ENCODE measurements at places on chromosomes 6 and 20. TPM values are rescaled to one million over a fixed set of nuclear protein-coding genes. Genes with fewer than 3 reads are reported as not detected.

DNA sequence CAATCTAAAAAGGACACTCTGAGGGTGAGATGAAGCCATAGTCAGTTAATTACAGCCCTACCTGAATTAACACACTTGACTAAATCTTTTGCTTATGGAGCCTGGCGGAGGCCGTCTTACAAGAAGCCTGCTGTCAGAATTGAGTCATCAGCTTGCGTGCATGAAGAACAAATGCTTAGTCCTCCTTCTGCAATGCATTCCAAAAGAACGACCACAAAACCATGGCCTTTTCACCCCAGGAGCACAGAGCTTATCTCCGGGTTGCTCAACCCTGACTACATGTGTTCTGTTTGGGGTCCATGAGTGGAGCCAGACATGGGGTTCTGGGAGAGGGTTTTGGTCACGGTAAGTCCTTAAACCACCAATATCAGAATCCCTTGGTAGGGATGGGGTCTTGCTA, 318.1 kb downstream of the CLIC5 start:
- no peak for DNase-seq

DNA sequence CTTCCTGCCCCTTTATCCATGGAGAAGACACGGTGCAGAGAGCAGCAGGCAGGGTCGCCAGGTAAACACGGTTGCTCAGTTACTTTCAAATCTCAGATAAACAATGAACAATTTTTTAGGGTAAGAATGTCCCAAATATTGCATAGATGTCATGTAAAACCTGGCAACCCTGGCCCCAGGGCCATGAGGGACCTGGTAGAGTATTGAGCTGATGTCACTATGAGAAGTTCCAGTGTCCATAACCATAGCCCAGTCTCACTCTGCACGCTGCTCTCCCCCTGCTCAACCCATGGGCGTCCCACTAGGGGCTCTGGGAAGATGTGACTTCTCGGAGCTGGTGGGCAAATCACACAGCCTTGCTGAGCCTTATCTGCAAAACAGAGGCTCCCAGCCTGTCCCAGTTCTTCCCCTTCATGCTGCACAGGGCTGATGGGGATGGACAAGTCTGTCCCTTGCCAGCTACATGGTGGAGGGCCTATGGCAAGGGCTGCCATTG, 71.3 kb upstream of the TOP1 start:
- DNase-seq, result no peak

- DNase-seq, result no peak
Observed at GRCh38 chr6:3109761-3110160, 8.8 kb upstream of the BPHL start.

DNA sequence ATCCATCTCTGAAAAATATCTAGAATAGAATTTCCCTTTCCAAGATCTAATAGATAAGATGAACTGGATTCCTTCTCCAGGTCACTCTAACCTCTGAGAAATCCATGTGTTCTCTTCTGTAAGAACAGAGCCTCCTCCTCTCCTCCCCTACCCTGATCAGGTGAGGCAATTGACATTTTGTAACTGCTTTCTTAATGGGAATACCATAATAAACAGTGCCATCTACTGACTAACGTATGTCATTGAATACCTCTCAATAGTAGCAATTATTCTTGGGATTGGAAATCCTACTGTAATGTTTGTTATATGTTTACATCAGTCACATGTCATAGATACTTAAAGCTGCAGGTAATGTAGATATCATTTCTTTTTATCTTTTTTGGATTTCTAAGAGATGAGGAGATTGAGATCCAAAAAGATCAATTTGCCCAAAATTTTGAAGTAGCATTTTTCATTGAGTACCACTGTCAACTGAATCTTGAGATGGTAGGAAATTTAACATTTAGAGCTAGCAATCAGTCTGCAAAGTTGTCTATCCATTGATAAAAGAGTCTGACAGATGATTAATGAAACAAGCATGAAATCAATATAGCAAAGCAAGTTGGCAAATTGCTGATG, 365.8 kb upstream of the HSF2 start:
- no peak for DNase-seq

DNA sequence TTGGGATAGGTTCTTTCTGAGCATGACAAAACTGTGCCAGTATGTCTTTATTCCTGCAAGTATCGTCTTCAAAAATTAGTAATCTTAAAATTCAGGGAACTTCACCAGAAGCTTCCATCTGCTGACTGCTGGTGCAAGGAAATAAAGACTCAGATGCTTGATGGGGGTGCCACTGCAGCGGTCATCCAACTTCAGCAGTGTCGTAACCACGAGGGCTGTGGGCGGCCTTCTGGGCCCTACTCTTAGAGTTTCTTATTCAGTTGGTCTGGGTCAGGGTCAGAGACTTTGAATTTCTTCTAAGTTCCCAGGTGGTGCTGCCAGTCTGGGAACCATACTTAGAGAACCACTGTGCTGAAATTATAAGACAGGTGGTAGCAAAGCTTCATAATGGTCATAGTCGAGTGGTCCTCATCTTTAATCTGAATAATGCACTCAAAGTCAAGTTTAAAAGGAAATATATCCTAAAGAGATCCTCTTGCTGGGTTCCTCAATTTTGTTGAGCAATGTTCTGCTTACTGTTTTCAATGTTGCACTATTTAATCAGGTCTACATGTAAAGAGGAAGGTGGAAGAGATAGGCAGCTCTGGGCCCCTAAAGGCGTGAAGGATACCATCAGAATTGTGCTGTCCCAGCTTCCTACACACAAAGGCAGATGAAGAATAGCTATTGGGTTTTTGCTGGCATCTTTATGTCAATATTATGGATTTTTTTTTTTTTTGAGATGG, 165.4 kb upstream of the GMDS start:
- DNase-seq, result no peak

GRCh38 chr6:41963371-41963770, 21.8 kb upstream of the CCND3 start:
- DNase-seq, result no peak

The PSORS1C2 gene
- not detected for total RNA-seq

DNA sequence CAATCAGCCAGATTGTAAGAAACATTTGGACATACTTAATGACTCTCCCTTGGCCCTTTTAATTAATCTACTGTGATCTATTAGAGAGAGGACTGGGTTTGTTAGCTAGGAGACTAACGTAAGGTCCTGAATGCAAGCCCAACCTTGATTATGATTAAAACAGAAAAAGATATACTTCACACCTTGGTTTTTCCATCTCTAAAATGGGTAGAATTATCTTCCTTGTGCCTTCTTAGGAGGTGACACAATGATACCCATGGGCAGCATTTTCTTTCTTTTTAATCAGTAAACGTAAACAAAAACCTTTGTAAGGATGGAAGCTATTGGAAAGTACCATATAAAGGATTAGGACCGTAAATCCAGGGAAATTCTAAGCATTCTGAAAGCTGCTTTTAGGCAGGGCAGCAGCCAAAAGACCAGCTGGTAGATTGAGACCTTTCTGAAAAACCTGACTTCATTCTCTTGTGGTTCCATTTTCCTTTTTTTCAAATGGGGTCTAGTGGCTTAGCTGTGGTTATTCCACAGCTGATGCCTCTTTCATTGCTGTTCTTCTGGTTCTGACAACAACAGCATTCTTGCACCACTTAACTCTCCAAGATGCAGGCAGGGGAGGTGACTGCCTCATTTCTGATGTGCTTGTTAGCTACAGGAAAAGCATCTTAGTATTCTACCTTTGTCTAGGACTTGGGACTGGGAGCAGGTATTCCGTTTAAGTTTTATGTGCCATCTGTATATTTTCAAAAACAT, 27.4 kb downstream of the RREB1 start:
- no peak for DNase-seq

DNA sequence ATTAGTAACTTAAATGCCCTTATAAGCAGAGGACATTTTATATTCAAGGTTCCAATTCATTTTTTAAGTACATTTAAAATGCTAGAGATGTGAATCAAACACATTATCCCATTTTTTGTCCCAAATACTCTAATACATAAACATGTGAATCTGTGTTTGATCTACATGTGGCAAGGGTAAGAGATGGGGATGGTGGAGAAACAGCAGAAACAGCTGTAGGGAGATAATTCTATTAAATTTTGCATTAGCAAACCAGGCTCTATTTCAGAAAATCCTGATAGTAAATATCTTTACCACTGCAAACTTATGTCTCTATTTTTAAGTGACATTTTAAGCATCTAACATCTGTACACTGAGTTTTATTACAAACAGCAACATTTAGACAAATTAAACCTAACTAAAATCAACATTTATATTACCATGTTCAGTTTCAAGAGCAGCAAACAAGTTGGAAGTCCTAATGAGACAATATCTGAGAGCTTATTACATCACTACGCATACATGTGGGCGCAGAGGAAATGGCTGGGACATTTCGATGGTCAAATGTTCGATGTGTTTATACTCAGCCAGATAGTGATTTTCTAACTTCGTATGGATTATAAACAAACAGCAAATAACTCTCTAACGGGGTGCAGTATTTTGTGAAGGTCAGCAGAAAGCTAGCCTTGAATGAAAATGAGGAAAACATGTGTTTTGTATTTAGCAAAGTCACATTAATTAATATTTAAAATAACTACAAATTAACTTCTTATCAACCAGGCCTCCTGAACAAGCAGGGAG, 165.1 kb downstream of the GJA1 start:
- DNase-seq, result no peak

The NPEPL1 gene
- 29.4 TPM for total RNA-seq

DNA sequence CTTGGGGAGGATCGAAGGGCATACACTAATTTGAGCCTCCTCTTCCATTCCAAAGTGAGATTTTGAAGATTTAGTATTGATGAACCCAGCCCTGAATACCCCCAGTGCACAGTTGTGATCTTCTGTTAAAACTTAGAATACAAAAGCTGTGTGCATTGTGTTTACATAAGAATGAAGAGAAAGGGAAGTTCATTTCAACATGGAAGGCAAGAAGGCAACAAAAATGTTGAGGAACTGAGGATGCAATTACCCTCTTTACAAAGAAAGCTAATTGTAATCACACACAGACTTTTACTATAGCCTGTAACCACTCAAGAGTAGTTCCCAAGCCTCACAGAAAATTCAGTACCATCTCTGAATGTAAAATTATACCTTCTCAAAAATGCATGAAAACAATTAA, 49.3 kb downstream of the GFOD1 start:
- DNase-seq, result no peak

- DNase-seq, result no peak
Observed at GRCh38 chr6:15745781-15746180, 83.0 kb upstream of the DTNBP1 start.

The FAM83D gene
- 15.4 TPM for total RNA-seq

The C6orf163 gene
- 1.1 TPM for total RNA-seq

The MCHR2 gene
- not detected for total RNA-seq

DNA sequence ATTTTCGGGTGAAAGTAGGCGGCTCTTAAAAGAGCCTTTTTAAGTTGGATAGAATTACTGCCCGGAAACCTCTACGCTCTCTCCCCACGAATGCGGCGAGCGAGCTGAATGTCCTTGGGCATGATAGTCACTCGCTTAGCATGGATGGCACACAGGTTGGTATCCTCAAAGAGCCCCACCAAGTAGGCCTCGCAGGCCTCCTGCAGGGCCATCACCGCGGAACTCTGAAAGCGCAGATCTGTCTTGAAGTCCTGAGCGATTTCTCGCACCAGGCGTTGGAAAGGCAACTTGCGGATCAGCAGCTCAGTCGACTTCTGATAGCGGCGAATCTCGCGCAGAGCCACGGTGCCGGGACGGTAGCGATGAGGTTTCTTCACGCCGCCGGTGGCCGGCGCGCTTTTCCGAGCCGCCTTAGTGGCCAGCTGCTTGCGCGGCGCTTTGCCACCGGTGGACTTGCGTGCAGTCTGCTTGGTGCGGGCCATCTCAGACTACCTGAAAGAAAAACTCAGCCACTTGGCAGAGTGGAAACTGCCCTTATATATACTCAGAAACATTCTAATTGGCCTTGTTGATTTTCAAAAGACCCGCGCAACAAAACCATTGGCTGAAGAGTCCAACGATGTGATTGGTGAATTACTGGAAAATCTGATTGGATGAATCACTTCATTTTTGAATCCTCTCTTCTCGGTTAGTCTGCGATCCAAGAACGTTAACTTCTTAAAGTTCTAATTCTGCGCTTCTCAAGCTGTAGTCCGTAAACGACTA, 93.9 kb upstream of the BTN3A2 start:
- DNase-seq, result peak; percentile 79

The TOX2 gene
- 2.4 TPM for total RNA-seq

- DNase-seq, result no peak
Observed at GRCh38 chr6:27176096-27176495, 71.4 kb upstream of the PRSS16 start.

The CAGE1 gene
- 0.16 TPM for total RNA-seq

- no peak for DNase-seq
Observed at GRCh38 chr6:98024359-98024758, 741.3 kb upstream of the MMS22L start.

- no peak for DNase-seq
Observed at GRCh38 chr20:48196001-48196400, 410.7 kb upstream of the SULF2 start.

The ACTL10 gene
- 2.6 TPM for total RNA-seq

GRCh38 chr6:35014341-35014740, 125.3 kb downstream of the ANKS1A start:
- DNase-seq, result no peak

DNA sequence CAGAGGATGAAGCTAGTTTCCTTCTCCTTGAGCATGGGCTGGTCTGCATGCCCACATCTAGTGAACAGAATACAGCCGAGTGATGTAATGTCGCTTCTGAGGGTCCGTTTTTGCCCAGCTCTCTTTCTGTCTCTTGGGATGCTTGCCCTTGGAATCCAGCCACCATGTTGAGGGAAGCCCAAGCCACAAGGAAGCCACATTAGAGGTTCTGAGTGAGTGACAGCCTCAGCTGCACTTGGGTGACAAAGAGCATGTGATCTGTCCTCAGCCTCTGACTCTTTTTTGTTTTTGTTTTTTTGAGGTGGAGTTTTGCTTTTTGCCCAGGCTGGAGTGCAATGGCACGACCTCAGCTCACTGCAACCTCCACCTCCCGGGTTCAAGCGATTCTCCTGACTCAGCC, 100.6 kb upstream of the SALL4 start:
- DNase-seq, result no peak

DNA sequence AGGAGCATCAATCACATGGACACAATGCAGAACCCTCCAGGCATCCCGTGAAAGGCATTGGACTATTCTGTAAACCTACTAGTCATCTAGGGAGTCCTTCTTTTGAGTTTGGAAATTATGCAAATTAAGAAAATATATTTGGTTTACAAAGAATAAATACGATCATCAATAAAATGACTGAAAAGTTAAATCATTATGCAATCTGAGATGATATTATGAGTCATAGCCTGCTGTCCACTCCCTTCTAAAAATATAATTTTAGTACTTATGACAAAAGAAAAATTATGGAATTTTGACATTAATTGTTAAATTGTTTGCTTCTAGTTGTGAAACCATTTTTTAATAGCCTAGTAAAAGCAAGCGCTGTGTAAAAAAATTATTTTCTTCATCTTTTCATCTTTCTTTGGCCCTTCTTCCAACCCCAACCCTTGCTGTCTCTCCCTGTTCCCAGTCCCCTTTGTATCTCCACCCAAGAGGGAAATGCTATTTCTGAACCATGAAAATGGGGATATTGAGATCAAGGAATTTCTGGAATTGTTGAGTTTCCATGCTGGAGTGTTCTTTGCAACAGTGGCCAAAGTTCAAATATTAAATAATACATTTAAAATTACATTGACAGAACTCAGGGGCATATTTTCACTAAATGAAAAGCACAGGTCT, 599.8 kb downstream of the COL12A1 start:
- DNase-seq, result no peak

- peak; percentile 74 for DNase-seq
Observed at GRCh38 chr6:168884646-168885086, 369.0 kb downstream of the THBS2 start.

- no peak for DNase-seq
Observed at GRCh38 chr20:10280018-10280908, 61.6 kb downstream of the SNAP25 start.
